ENCODE measurements at places on chromosomes 2 and 18. TPM values are rescaled to one million over a fixed set of nuclear protein-coding genes. Genes with fewer than 3 reads are reported as not detected.

BCL2 gene
- total RNA-seq = 4.1 TPM

TMEM198 gene
- total RNA-seq = 1.9 TPM

ERBB4 gene
- not detected for total RNA-seq

FBLN7 gene
- total RNA-seq = 3.7 TPM

LRRC30 gene
- total RNA-seq = not detected

TMEM37 gene
- total RNA-seq = 7.6 TPM

C2orf78 gene
- total RNA-seq = not detected

FAM110C gene
- total RNA-seq = 0.82 TPM

SRD5A2 gene
- not detected for total RNA-seq

CD207 gene
- total RNA-seq = not detected

ELMOD3 gene
- total RNA-seq = 10.0 TPM

CTLA4 gene
- not detected for total RNA-seq

DLX1 gene
- total RNA-seq = not detected

PTPRN gene
- 4.6 TPM for total RNA-seq

STK36 gene
- 10.2 TPM for total RNA-seq

PSMA8 gene
- total RNA-seq = not detected

TEX44 gene
- total RNA-seq = not detected

AOX1 gene
- 50.3 TPM for total RNA-seq

GNLY gene
- total RNA-seq = not detected

FER1L5 gene
- total RNA-seq = under 0.01 TPM

SP140 gene
- not detected for total RNA-seq

AMER3 gene
- not detected for total RNA-seq

POLE4 gene
- total RNA-seq = 28.7 TPM

ZNF514 gene
- 6.8 TPM for total RNA-seq

POMC gene
- 6.1 TPM for total RNA-seq

WNT10A gene
- not detected for total RNA-seq

KHK gene
- total RNA-seq = 0.12 TPM

DPY30 gene
- 76.3 TPM for total RNA-seq

SLC4A5 gene
- total RNA-seq = not detected

SDC1 gene
- 4.0 TPM for total RNA-seq

DES gene
- 165 TPM for total RNA-seq

PDE11A gene
- total RNA-seq = not detected

SCN7A gene
- total RNA-seq = 4.3 TPM

SLC25A12 gene
- total RNA-seq = 19.1 TPM

TUBA4B gene
- total RNA-seq = not detected

FRZB gene
- 0.60 TPM for total RNA-seq

EFR3B gene
- 0.47 TPM for total RNA-seq

ABCB11 gene
- 1.2 TPM for total RNA-seq

UGT1A5 gene
- not detected for total RNA-seq

CSRNP3 gene
- total RNA-seq = 1.2 TPM

ITGAV gene
- 59.7 TPM for total RNA-seq

ALPG gene
- total RNA-seq = not detected

LINC00305 gene
- not detected for total RNA-seq

NAT8 gene
- not detected for total RNA-seq

KLHL30 gene
- total RNA-seq = 0.12 TPM

TEKT4 gene
- not detected for total RNA-seq

ASB18 gene
- total RNA-seq = not detected

FLACC1 gene
- not detected for total RNA-seq

ST8SIA3 gene
- not detected for total RNA-seq

LYG2 gene
- not detected for total RNA-seq

ACTG2 gene
- 5.0 TPM for total RNA-seq

All from pericardium fibroblast (primary cell).